ENCODE measurements at places on chromosomes 2 and 18.
A peak's percentile ranks its signal among the peaks of the same experiment; 100 is the strongest.

DNA sequence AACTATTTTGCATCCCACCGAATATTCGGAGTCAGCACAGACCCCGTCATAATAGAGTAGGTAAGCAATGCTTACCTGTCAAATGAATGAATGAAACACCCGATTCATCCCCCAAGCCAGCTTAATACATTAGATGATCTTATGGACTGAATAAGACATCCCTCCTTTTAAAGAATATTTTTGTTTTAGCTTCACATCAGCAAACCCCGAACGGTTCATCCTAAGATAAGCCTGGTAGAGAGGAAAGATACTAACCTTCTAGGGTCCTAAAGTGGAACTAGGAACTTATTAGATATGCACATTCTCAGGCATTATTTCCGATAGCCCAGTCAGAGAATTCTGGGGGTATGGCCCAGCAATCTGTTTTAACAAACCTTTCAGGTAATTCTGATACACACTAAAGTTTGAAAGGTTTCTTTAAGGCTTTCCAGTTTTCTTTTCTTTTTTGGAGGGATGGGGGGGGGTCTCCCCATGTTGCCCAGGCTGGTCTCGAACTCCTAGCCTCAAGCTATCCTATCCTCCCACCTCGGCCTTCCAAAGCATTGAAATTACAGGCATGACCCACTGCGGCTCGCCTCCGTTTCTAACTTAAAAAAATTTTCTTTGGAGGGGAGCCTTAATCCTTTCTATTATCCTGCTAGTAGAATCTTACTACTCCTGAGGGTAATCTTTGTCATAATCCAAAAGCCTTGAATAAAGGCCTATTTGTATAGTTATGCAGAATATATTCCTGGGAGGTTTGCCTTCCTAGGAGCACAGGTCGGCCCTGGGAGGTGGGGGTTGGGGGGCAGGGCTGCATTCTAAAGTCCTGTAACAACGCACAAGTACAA lies 1.0 kb upstream of the ACTR3 start:
- DNase-seq, result no peak

GRCh38 chr2:71811726-71812125 lies 335.9 kb downstream of the CYP26B1 start:
- no peak for DNase-seq

DNA sequence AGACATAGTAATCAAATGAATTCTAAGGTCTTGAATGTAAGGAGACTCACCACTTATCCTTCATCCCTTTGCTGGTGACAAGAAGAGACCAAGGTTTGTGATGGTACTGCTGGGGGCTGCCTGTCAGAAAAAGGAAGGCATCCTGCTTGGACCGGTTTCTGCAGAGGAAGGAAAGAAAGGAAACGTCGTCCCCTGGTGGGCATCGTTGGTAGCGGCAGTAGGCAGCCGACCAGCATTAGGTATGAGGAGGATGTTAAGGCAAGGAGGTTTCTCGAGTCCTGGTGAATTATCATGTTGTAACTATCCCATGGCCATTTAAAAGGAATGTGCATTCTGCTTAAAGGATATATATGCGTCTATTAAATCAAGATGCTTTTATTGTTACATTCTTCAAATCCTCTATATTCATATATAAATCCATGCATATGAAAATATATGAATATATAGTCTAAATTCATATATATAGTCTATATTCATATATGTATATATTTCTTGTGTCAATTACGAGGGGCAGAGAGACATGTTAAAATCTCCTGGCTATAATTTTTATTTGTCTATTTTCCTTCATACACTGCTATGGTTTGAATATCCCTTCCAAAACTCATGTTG lies 94.4 kb upstream of the TGFA start:
- peak; percentile 63 for DNase-seq

GRCh38 chr2:229254206-229254605 lies 16.9 kb downstream of the PID1 start:
- DNase-seq, result no peak

GRCh38 chr2:39120521-39120770 lies 405 bp downstream of the SOS1 start:
- no peak for DNase-seq

- no peak for DNase-seq
Observed at GRCh38 chr2:136020831-136021230, 35.4 kb upstream of the DARS1 start.

DNA sequence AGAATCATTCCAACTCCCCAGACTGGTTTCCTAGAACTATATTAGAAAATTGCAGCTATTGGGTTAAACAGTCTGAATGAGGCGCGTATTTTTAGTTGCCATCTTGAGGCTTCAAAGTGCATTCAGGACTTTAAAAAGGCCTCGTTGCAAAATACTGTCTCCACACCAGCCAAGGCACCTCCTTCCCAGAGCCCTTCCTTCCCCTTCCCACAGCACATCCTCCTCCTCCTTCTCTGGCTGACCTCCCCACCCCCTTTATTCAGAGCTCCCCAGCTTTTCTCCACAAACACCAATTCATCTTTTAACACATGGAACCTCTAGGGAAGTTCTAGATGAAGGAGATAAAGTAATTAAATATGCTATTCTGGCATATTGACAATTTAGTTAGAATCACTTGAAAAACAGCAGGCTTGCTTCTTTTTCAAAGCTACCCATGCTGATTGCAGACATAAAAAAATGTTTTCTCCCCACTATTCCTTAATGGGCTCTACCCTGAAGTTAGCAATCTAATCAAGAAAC lies 90.3 kb downstream of the RTP5 start:
- DNase-seq, result no peak

DNA sequence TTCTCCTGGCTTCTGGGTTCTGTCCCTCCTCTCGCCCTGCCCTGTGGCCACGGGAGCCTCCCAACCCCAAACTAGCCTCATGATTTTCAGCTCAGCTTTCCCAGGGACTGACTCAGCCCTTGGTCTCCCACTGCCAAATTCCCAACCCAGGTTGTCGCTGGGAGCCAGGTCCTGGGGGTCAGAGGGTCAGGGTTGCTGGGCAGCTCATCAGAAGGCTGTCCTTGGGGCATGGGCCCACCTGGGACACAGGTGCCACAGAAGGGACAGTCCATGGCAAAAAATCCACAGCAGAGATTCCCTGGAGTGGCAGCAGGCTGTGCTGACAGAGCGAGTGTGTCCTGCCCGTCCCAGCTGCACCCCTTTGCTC lies 180.4 kb downstream of the TWIST2 start:
- DNase-seq, result no peak
